Stimulated activated naive CD4-positive, alpha-beta T cell (primary cell): ENCODE measurements at places on chromosomes 11 and 22.

DNA sequence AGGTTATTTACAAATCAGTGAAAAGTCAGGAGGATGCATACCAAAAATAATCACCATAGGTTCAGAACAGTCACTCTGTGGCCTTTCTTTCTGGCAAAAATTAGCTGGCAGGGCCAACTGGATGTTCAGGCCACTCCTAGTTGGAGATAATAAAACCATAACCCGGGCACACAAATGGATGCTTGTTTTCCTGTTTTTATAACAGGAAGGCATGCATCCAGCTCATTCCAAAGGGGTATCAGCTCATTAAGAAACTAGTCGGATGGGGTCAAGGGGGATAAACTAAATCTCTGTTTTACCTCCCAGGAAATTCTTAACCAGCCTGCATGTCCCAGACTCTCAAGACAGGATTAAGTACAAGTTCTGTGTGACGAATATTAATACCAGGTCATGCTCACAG lies 81.0 kb downstream of the FBXO7 start:
- no peak for DNase-seq

DNA sequence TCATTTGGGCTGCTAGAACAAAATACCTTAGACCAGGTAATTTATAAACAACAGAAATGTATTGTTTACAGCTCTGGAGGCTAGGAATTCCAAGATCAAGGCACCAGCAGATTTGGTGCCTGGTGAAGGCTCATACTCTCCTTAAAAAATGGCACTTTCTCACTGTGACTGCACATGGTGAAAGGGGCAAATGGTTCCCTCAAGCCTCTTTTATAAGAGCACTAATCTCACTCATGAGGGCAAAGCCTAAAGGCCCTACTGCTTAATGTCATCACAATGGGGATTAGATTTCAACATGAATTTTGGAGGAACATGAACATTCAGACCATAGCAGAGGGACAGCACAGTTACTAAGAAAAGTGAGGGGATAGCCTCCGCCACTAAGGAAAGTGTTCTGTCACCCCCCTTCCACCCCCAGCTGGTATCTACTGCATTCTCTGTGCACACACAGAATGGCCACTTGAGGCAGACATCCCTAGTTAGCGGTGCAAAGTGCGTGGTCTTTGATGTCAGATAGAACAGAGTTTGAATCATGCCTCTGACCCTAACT lies 47.2 kb upstream of the CEP295 start:
- no peak for DNase-seq

DNA sequence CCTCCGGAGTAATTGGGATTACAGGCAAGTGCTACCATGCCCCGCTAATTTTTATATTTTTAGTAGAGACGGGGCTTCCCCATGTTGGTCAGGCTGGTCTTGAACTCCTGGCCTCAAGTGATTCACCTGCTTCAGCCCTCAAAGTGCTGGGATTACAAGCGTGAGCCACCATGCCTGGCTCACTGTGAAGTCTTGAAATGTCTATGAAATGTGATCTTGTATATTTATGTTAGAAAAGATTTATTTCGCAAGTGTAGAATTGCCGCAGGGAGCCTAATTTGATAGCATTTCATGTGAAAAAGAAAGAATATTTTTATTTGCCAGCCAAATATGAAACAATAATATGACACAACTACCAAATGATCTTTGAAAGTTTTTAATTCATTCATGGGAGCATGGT lies 52.1 kb downstream of the GRAMD1B start:
- DNase-seq, result no peak

DNA sequence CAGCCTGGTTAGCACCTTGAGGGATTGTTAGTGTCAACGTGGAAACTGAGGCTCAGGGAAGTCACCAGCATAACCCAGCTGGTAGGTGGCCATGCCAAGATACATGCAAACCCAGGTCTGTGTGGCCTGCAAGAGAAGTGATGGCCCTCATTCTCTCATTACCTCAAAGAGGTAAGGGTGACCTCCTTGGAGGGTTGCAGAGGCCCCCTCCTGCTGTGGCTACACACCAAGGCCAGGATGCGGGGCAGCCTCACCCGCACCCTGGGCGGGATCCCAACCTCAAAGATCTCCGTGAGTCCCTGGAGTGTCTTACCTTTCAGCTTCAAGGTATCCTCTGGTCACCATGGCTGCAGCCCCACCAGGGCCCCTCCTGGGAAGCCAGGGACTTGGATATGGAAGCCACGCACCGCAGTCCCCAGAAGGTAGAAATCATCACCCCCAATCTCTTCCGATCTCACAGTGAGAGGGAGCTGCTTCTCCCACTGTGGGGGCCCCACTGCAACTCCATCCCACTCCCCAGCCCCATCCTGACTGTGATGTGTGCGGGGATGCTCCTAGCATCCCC lies 95.4 kb downstream of the MORC2 start:
- DNase-seq, result no peak

DNA sequence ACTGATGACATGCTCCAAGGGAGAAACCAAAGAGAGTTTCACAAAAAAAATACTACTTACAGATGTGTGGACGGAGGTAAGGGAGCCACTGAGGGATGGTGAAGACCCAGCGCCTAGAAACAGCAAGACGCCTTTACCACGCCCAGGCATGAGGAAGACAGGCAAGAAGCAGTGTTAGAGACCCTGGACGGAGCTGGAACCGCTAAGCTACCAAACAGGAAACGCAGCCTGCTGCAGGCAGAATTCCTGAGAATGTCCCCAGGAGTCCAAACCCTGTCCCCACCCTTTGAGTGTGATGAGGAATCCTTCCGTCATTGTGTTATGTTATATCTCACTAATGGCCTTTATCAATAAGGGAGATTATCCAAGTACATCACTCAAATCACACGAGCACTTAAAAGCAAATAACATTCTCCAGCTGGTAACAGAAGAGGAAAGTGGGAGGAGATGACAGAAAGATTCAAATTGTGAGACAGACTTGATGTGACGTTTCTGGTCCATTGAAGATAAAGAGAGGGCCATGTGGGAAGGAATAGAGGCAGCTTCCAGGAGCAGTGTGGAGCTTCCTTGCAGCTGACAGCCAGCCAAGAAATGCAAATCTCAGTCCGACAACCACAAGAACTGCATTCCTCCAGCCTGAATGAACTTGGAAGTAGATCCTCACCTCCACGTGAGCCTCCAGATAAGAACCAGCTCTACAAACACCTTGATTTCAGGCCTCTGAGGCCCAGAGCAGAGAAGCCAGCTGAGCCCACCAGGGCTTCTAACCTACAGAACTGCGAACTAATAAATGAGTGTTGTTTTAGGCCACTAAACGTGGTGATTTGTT lies 19.1 kb downstream of the FAM181B start:
- DNase-seq, result no peak

GRCh38 chr11:103601225-103601846 lies 435.1 kb upstream of the DDI1 start:
- peak; percentile 0 for DNase-seq

DNA sequence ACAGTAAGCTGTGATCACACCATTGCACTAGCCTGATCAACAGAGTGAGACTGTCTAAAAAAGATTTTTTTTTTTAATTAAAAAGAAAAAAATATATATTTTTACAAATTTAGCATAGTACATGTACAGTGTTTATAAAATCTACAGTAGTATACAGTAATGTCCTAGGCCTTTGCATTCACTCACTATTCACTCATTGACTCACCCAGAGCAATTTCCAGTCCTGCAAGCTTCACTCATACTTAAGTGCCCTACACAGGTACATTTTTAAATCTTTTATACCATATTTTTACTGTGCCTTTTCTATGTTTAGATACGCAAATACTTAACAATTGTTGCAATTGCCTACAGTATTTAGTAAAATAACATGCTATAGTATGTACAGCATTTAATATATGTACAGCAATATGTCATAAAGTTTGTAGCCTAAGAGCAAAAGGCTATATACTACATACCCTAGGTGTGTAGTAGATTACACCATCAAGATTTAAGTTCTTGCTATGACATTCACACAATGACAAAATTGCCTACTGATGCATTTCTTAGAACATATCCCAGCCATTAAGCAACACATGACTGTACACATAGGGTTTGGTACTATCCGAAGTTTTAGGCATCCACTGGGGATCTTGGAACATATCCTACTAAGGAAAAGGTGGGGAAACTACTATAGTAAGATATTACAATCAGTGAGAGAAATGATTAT lies 22.8 kb downstream of the PIK3C2A start:
- no peak for DNase-seq

DNA sequence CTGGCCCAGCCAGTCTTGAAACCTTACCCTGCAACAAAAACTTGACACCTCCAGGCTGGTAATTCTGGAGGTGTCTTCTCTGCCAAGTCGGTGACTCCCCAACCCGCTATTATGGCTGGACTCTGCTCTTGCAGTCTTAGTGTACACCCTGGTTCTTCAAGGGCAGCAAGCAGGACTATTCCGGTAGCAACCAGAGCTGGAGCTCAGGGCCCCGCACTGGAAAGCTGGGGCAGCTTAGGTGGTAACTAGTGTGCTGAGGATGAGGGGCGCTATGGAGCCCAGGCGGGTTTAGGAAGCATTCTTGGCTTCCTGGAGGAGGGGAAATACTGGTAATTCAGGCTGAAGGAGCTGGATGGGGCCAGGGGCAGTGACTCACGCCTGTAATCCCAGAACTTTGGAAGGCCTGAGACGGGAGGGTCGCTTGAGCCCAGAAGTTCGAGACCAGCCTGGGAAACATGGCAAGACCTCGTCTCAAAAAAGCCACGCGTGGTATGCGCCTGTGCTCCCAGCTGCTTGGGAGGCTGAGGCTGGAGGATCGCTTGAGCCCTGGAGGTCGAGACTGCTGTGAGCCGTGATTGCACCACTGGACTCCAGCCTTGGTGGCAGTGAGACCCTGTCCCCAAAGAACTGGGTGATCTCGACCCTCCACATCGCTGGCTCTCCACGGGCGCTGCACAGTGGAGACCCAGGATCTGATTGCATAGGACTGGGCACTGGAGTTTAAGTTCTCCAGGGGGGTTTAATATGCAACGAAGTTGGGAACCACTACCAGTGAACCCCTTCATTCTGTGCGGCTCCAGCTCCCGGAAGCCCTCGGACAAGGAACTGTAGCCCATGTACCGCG lies 10.6 kb upstream of the AIFM3 start:
- DNase-seq, result no peak

- no peak for DNase-seq
These were observed 128.4 kb downstream of the FAM76B start for GRCh38 chr11:95661162-95661561.

GRCh38 chr11:69274531-69275016 lies 19.4 kb upstream of the MYEOV start:
- DNase-seq, result no peak

DNA sequence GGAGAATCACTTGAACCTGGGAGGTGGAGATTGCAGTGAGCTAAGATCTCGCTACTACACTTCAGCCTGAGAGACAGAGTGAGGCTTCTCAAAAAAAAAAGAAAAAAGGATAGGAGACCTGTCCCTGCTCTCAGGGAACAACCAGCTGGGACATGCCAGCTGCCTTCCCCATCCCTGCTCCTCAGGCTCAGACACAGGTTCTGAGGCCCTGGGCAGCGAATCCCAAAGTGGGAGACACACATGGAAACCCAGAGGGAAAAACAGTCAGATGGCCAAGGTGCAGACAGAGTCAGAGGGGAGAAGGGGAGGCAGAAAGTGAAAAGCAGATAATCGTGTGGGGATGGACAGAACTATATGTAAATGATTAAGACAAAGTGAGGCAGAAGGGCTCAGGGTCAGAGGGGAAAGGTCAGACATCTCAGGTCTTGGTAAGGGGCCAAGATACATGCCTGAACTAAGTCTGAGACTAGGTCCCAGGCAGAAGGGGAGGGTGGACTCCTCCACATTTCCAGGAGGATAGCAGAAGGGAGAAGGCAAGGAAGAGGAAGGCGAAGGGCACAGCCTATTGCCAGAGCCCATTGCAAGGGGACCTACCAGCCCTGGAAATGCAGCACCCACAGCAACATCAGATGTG lies 14.2 kb downstream of the STARD10 start:
- no peak for DNase-seq

- no peak for DNase-seq
These were observed 108.2 kb downstream of the CYP2R1 start for GRCh38 chr11:14783788-14784187.

DNA sequence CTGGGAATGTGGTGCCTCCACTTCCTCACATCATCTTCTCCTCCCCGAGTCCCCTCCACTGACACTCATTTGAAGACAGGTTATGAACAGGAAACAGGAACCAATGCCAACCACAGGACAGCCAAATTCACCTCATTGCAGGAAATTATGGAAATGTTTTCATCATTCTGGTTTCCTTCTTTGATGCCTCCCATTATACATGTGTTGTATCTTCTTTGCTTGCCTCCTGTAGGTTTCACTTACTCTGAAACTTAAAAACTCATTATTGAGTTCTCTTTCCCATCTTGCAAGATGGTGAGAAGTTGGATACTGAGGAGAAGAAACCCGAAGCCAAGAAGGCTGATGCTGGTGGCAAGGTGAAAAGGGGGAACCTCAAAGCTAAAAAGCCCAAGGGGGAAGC lies 108.5 kb downstream of the PHF21B start:
- no peak for DNase-seq

GRCh38 chr11:43376594-43376993 lies 17.9 kb downstream of the TTC17 start:
- no peak for DNase-seq

GRCh38 chr11:128938156-128938885 lies 4.3 kb downstream of the TP53AIP1 start:
- DNase-seq, result no peak

DNA sequence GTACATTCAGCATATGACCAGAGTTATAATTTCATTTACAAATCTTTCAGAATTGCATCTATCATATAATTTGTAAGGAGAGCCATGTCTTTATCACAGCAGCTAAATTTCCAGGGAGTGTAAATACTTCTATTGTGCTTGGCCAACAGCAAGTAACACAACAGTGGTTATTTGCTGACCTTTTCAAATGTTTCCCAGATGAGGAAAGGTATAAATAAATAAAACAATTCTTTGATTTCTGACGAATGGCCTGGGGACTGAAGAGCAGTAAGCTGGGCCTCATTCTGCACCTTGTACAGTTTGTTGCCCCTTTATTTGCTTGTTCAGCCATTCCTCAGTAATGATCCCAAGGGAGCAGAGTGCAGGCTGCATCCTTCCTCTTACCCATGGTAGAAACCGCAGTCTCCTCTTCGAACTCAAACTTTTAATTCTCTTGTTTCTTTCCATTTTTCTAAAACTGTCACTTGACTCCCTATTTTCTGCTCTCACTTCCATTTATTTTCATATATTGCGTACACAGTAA lies 132.8 kb downstream of the DDX10 start:
- no peak for DNase-seq

DNA sequence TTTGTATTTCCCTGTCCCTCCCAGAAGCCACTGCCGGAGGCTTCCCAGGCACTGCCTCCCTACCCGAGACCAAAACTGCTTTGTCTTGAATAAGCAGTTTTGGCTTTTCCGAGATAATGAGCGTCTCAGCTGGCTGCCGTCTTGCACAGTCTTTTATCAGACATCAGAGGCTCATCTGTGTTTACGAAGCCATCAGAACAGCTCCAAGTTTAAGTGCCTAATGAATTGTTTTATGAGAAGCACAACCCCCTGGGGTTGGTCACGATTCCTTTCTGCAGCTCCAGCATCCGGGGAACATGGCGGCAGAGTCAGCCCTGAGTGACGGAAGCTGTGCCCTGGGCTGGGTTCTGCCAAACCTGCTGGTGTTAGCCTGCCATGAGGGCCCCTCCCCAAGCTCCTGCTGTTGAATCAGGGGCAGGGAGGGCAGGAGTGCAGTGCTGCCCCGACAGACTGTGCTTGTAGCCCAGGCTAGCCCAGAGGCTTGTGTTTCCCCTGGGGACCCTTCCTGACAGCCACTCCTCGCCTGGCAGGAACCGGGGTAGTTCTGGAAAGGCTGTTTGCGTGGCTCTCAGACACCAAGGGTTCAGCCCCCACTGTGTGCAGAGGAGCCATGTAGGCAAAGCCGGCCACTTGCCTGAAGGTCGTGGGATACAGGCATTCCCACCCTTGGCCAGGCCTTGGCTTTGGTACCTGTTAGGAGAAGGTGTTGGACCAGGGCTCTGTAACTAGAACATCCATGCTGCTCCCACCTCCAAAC lies 96.1 kb downstream of the MORC2 start:
- DNase-seq, result no peak
